MCF 10A (cell line): ENCODE measurements at places on chromosomes 1 and 21. TPM values are rescaled to one million over a fixed set of nuclear protein-coding genes. Genes with fewer than 3 reads are reported as not detected.

Gene DYNLT5
- total RNA-seq: not detected in 2 replicates

Gene SASS6
- 6.6 and 7.5 TPM in 2 replicates for total RNA-seq

DNA sequence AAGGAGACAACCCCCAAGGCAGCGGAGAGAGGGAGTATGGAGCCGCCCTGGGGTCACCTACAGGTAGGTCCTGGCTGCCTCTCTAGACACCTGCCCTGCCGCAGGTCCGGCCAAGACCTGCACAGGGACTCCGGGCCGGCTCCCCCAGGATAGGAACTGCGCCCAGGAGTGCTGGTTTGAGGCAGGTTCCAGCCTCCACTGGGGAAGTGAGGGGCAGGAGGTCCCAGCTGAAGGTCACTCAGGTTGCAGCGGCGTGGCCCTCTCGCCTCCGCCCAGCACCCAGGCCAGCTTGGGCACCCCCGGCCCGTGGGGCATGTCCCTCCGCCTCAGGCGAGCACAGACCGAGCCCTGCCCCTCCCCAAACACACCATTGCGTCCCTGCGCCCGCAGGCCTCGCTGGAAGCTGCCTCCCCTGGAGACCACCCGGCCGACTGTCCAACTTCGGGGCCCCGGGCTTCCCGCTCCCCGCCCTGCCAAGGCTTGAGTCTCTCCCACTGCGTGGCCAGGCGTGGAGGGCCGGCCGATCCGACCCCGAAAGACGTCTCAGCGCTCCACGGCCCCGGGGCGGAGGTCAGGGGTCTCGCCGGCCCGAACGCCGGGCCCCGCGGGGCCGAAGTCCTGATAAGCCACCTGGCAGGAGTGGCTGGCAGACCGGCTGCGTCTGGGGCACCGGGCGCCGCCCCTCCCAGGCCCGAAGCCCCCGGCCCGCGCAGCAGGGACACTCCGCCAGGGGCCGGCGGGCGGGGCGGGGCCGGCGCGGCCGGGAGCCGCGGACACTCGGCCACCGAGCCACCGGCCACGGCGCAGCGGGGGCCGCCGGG, 1.4 kb upstream of the SKI start:
- no peak for DNase-seq

- DNase-seq: peak; percentile 93
Observed at GRCh38 chr1:228015276-228016180, 8.7 kb downstream of the WNT3A start.

DNA sequence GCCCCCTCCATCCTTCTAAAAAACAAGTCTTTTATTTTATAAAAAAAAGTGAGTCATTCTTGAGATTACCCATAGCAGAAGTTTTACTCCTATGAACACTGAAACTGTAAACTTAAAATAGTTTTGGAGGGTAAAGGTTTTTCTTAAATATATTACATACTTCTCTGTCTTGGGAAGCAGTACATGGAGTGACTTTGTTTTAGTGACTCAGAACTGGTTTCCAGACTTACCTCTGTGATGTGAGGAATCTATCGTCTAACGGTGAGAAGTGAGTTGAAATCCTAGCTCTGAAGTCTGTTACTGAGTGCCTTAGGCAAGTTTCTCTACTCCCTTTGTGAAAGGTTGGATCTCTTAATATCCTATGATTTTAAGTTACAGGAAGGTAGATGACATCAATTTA, 176.3 kb upstream of the POU3F1 start:
- no peak for DNase-seq

Gene PHACTR4
- 50.7 and 56.4 TPM in 2 replicates for total RNA-seq

GRCh38 chr1:91151702-91152101, 129.9 kb upstream of the ZNF644 start:
- no peak for DNase-seq

DNA sequence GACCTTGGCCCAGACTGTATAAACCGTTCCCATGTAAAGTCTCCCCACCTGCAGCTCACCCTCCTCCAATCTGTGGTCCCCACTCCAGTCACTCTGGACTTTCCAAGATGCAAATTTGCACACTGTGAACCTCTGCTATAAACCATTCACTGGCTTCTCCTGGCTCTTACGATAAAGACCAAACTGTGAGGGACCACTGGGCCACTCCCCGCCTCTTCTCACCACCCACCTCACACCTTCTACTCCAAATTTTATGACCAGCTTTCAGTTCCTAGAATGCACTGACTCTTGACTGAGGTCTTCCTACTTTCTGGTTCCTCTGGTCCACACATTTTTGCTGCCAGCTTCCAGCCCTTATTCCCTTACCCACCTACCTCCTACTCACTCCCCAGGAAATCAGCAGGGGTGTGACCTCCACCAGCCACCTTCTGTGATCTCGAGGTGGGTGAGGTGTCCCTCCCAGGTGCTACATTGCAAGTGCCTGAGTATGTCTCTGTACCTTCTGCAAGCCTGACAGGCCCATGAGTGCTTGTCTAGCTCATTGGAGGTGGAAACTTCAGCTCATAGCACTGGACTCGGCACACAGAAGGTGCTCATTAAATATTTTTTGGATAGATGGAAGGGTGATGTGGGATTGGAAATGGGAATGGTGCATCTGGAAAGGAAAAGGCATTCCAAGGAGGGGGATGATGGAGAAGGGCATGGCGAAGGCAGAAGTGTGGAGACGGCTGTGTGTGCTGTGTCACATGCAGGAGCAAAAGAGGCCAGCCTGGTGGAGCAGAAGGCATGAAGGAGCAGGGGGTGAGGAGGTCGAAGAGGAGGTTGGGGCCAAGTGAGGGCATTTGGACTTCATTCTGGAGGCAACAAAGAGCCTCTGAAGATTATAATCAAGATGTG, 15.6 kb upstream of the CSF1 start:
- DNase-seq: no peak

- DNase-seq: no peak
Observed at GRCh38 chr1:2330035-2330434, 61.3 kb downstream of the MORN1 start.

DNA sequence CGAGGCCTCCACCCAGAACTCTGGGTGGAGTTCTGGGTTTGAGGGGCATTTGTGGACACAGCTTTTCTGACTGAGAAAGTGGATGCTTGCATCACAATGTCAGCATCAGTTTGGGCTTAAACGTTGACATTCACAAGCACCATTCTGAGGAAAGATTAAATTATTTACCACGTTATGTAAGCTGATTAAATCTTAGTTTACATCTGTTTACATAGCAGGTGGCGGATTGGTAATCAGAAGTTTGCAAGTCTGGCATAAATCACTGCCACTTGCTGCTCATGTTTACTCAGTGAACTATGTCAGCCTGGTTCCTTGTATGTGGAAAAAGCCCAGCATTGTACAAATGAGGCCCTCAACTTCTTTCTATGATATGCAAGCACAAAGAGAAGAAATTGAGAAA, 310.1 kb downstream of the PAPPA2 start:
- DNase-seq: no peak

DNA sequence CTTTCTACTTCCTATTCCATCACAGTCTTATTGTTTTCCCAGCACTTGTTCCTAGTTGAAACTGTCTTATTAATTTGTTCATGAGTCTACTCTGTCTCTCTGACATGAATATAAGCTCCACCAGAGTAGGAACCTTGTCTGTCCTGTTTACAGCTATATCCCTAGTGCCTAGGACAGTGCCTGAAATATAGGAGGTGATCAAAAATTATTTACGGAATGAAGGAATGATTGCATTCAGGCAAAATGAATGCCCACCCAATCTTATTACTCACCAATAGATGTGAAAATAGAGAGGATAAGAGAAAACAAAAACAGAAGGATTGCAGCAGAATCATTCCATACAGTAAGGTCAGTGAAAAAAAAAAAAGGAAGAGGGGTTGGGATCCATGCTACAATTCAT, 1.1 kb downstream of the TXNDC12 start:
- DNase-seq: no peak

Gene VANGL2
- 0.26 and 0.27 TPM in 2 replicates for total RNA-seq

GRCh38 chr1:23475134-23475628, 8.8 kb downstream of the ASAP3 start:
- DNase-seq: peak; percentile 87

GRCh38 chr1:172760121-172760520, 101.2 kb downstream of the FASLG start:
- DNase-seq: no peak

- no peak for DNase-seq
Observed at GRCh38 chr1:25110036-25110435, 122.3 kb downstream of the SYF2 start.

Gene DNAJC16
- 17.2 and 26.5 TPM in 2 replicates for total RNA-seq

DNA sequence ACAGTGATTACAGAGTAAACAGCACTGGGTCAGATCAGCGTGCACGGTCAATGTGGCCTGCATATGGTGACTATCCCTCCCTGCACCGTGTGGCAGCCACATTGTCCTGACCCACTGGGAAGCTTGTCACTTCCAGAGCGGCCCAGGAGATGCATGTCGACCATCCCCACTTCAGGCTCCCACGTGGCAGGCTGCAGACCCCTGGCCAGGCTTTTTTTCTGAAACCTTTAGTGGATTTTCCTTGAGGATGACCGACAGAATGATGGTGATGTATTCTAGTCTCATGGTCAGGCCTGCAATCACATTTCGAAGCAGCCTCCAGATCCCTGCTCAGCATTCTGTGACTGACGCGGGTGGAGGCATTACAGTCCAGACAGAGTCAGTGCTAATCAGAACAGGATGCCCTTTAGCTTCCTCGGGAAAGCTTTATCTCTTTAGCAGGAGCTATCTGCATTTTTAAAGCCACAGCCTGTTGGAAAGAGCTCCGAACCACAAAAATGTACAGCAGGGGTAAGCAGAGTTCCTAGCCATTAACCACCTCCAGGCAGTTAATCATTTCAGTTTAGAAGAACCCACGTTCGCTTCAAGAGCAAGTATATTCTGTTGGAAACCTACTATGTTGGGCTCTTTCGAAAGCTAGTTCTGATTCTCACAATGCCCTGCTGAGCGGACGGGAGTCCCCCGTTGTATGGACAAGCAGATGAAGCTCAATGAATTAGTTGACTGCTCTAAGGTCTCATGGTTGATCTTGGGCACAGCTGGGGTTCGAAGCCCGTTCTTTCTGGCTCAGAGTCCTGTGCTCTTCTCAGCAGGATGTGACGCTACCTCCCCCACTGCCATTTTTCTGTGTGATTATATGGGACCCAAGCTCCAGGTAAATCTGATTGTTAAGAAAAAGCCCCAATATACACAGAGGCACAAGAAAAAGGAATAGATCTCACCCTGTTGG, 56.5 kb downstream of the IRF2BP2 start:
- no peak for DNase-seq

DNA sequence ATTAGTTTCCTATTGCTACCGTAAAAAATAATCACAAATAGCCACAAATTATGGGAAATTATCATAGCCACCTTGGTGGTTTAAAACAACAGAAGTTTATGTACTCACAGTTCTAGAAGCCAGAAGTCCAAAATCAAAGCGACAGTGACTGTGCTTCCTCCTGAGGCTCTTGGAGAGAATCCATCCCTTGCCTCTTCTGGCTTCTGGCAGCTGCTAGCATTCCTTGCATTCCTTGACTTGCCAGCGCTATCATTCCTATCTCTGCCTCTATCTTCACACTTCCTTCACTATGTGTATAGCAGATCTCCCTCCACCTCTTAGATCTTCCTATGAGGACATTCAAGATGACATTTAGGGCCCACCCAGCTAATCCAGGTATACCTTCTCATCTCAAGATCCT, 180.1 kb upstream of the USP25 start:
- peak; percentile 2 for DNase-seq

Gene MAD2L2
- 40.1 and 46.3 TPM in 2 replicates for total RNA-seq

DNA sequence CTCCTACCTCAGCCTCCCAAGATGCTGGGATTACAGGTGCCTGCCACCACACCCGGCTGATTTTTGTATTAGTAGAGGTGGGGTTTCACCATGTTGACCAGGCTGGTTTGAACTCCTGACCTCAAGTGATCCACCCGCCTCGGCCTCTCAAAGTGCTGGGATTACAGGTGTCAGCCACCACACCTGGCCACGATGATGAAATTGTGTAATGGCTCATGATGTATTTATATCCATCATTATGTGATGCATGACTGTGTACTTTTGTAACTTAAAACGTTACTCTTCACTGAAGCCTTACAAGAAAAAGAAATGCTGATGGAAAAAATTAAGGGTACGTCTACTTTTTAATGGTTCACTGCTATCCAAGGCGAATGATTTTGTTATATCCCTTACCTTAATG, 7.5 kb downstream of the TARDBP start:
- no peak for DNase-seq

- peak; percentile 20 for DNase-seq
Observed at GRCh38 chr1:165988275-165988674, 160.9 kb downstream of the UCK2 start.

- no peak for DNase-seq
Observed at GRCh38 chr1:30383221-30383711, 340.1 kb downstream of the MATN1 start.

- DNase-seq: no peak
Observed at GRCh38 chr1:54326543-54327385, 79.4 kb downstream of the SSBP3 start.

Gene TMEM125
- 3.1 and 3.8 TPM in 2 replicates for total RNA-seq

- DNase-seq: no peak
Observed at GRCh38 chr1:116352349-116352813, 20.7 kb upstream of the ATP1A1 start.

Gene SPRR4
- total RNA-seq: not detected in 2 replicates

Gene GIPC2
- total RNA-seq: 0.07 TPM in 1 of 2 replicates, not detected in the other

- DNase-seq: peak; percentile 60
Observed at GRCh38 chr1:154478639-154479038, 23.4 kb upstream of the TDRD10 start.

Gene ACBD3
- 93.9 and 122 TPM in 2 replicates for total RNA-seq

GRCh38 chr1:183673605-183674323, 20.6 kb upstream of the APOBEC4 start:
- no peak for DNase-seq

DNA sequence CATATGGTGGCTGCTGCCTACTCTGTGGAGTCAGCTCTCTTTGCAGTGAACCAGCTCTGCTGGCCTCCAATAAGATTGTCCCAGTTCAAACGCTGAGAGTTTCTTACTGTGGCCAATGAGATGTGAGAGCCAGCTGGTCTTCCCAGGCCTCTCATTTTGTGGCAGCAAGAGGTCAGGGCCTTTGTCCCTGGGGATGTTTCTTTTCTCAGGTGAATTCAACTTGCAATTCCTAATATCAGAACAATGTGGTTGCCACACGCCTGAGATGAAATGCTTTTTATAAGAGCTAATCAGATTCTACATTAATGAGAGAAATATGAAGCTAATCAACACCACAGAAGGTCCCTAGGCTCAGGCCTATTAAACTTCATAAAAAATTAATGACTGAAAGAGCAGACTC, 660.1 kb upstream of the CAMK1G start:
- no peak for DNase-seq
